Tongue (tissue), 3 donors: ENCODE measurements at places on chromosomes 11 and 22. TPM values are rescaled to one million over a fixed set of nuclear protein-coding genes. Genes with fewer than 3 reads are reported as not detected.

- no peak for DNase-seq
Measured at GRCh38 chr11:68684385-68685356, at the start of gene GAL. Gene GAL, plus strand, starts transcription at chr11:68684544. Its CDS starts 380 bp downstream, at chr11:68684924.

- no peak for DNase-seq
Measured at GRCh38 chr11:128291835-128292234, 295.5 kb downstream of the ETS1 start.

KRTAP5-2 gene
- total RNA-seq, result not detected

FGF4 gene
- not detected for total RNA-seq

HSPB2 gene
- 3.8 TPM for total RNA-seq
